ENCODE measurements at places on chromosomes 7 and 10.

DNA sequence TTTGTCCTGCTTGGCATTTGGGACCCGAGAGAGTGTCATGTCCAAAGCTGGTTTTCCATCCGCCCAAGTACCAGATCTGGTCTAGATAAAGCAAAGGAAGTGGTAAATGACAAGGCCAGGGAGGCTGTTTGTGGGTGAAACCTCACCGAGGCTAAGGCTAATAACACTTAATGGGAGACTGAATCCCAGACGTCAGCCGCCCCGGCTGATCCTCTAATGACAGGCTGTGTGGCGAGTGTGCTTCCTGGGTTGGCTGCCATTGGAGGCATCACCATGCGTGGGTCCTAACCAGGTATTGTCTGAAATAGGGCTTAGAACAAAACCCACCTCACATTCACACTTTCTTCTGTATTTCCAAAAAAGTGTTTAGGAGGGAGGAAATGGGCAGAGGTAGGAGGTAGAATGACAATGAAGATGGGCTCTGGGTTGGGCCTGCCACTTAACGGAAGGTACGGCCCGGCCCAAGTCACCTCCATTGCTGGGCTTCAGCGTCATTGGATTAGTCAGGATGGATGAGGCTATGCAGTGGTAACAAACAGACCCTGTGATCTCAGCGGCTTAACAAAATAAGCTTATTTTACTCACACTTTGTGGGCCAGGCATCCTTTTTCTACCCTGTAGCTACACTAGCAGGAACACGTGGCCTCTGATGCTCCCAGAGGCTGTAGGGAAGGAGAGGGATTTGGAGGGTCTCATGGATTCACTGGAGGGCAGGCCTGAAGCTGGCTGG is 59.7 kb downstream of the PROSER2 start:
- peak; percentile 71 for ATAC-seq

GRCh38 chr7:17660116-17660515 is 280.2 kb downstream of the SNX13 start:
- no peak for ATAC-seq

GRCh38 chr10:75739414-75740143 is 308.2 kb downstream of the LRMDA start:
- no peak for ATAC-seq

GRCh38 chr7:2045559-2046405 is 187.0 kb downstream of the MAD1L1 start:
- ATAC-seq, result no peak

GRCh38 chr7:90842430-90842788 is 246.3 kb downstream of the CDK14 start:
- ATAC-seq, result no peak

GRCh38 chr7:13017881-13018280 is 330.4 kb downstream of the ARL4A start:
- ATAC-seq, result no peak

DNA sequence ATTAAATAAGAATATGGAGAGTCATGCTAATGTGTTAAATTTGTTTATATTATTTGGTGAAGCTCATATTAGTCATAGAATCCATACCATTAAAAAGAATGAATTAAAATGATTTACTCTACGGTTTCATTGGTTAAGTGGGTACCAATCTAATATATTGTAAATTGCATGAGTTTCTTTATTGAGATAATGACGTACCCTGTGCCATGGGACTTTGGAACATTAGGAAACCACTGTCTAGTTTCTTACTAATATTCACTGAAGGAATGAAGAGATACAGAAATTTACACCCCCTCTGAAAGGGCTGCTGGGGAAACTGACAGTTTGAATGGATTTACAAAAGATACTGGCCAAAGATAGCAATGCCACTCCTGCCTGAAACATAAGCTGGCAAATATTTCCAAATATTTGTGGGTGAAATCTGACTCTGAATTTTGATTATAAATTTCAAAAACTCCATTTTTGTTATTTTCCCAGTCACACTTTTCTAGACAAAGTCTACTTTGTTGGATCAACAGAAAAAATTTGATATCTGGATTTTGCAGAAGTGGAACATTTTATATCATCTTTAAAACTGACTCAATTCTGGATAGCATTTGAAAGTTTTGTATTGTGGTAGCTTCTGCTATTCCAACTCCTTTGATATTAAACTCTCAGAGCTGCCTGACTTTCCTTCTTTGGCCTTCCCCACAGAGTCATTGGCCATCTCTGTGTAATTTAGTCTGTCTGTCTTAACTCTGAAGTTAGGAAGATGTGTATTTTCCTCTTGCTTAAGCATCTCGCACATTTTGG is 22.3 kb downstream of the MDFIC start:
- no peak for ATAC-seq

GRCh38 chr10:21002091-21002878 is 105.2 kb upstream of the NEBL start:
- no peak for ATAC-seq

DNA sequence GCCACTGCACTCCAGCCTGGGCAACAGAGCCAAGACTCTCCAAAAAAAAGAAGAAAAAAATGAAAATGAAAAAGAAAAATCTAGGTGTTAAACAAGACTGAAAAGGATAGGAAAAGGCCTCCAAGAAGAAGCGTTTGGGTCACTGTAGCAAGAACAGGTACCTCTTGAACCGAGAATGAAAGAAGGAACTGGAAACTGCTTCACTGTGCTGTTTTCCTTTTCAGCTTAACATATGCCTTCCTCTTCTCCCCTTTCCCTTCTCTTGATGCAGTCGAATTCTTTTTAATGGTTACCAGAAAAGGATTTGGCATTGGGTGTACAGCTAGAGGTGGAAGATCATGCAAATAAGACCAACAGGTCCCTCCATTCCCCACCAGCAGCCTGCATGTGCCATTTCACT is 28.1 kb downstream of the LRRC4 start:
- ATAC-seq, result no peak

DNA sequence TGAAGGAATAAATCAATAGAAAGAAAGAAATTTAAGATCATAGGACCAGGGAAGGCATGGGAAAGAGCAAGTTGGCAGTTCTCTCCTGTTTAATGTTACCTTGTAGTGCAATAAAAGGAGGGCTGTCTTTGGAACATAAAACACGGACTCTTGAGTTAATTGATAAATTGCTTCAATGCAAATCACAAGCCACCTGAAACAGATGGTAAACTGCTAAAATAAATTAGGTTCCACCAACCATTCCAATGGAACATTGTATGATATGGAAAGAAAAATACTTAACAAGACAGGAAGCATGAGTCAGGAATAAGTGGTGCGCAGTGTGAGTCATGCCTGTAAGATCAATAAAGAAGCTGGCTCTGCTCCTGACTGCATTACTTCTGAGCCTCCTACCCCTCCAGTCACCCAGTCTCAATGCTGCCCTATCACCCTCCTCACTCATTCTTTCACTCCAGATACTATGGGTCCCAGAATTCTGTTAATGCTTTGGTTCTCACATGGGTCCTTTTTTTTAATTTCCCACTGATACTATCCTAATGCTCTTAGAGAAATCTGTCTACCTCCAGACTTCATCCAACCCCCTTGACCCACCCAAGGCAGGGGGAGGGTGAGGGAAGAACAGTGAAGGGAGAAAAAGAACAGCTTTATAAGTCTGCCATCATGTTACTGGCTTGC is 78.9 kb downstream of the LRRC17 start:
- ATAC-seq, result peak; percentile 87

DNA sequence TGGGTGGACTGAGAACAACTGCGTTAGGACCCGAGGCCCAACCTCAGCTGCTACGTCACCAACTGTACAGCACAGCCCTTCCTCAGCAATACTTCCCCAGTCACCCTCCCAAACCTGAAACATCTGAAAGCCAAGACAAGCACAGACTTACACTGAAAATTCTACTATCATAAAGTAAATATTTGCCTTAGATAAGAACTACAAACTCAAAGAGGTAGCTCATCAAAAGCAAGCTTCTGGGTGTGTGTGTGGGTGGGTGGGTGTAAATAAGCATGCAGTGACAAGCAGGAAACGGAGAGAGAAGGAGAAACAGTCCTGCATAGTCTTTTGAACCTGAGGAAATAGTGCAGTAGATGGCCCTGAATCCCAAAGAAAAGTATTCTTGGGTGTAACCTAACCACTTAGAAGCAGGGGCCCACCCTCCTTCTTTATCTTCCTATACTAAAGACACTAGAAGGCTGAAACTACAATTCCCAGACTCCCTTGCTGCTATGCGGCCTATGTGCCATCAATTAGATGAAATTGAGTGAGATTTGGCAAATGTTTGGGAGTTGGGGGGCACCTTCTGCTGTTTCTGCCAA is 18.7 kb downstream of the SLC25A13 start:
- ATAC-seq, result no peak

DNA sequence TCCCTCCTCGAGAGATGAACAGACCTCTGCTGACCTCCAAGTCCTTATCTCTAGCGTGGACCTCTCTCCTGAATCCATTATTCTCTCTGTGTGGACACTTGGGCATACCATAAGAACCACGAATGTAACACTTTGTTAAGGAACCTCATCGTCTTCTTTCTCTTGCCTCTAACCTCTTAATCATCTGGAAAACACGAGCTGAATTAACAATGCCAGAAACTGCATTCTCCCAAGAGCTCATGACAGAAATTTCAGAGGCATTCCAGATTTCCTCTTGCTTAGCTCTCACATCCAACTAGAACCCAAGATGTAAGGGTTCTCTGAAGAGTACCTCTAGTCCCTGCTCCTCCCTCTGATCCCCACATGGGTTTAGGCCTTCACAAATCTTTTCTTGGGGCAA is 101.5 kb downstream of the TRIL start:
- ATAC-seq, result no peak
